Stimulated activated CD4-positive, alpha-beta T cell treated with anti-CD3 and anti-CD28 coated beads, Interleukin-1b, Interleukin-23, amount 100 ng/mL, for 4 hours (primary cell): ENCODE measurements at places on chromosomes 7 and 10.

- no peak for DNase-seq
Measured at GRCh38 chr7:156456503-156457115, 184.0 kb upstream of the RNF32 start.

- DNase-seq = no peak
Measured at GRCh38 chr7:43753843-43754242, 4.6 kb upstream of the BLVRA start.

GRCh38 chr10:129509835-129510234 is 42.8 kb downstream of the MGMT start:
- no peak for DNase-seq

DNA sequence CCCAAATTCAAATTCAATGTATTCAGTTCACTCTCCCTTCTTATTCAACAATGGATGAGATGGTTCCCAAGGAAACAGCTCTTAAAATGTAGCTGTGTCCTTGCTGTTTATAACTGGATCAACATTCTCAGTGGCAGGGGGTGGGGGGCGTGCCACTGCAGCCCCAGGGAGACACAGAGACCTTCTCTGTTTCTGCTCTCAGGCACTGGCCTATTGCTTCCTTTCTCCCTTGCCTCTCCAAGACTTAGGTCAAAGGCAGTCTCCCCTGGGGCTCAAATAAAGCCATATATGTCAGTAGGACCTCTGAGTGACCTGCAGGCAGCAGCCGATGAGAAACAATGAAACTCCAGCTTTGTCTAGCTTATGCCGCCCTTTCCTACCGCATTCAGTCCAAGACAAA is 20.7 kb downstream of the VSTM4 start:
- no peak for DNase-seq

DNA sequence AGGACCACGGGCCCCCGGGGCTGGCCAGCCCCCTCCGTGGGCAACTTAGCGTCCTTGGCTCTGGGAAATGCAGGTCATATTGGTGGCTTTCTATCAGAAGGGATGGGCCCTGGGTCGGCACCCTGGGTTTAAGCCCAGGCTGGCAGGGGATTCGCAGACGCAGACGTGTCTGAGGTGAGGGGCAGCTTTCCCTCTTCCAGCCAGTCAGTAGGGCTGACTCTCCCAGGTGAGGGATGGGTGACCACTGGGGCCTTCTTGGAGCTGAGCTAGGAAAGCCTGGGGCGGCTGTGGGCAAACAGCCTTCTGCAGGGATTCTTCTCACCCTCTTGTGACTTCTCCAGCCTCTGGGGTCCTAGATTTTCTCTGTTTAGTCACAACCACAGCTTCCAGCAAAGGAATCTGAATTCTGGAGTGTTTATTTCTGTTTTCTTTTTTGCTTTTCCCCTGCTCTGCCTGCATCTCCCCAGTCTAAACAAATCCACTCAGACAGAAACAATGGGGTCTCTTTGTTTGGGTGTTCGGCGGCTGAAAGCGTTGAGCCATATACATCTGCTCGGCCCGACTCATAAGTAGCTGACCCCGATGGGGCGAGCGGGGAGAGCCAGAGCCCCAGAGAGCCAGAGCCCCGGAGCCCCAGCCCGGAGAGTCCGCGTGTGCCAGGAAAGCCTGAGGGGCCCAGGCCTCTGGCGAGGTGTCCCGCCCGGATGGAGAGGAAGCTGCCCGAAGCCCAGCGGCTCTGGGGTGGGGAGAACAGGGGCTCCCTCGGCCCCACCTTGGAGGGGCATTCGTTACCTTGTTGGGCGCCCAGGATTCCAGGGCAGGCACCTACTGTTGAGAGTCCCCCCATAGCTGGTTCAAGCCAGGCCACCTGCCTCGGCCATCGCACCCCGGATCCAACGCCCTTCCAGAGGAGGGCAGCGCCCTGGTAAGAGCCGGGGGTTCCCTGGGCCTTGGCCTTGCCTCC is 2.0 kb downstream of the MNX1 start:
- no peak for DNase-seq

DNA sequence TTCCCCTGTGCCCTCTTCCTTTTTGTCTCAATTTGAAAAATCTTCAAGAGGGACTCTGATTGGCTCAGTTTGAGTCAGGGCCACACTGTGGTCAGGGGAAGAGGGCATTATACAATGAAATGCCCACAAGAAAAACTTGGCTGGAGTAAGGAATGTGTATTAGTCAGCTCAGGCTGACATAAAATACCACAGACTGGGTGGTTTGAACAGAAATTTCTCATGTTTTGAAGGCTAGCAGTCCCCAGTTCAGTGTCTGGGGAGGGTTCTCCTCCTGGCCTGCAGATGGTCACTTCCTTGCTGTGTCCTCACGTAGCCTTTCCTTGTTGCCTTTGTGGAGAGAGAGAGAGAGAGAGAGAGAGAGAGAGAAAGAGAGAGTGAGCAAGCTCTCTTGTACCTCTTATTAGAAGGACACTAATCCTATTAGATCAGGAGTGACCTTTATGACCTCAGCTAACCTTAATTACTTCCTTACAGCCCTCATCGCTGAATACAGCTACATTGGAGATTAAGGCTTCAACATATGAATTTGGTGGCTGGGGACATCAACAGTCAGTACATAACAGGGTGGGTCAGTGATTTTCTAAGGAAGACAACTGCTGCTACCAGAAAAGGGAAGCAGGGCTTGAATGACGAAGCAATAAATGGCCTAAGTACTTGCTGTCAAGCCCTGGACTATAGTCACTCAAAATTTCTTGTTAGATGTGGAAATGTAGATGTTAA is 25.8 kb upstream of the FAM13C start:
- DNase-seq = no peak

DNA sequence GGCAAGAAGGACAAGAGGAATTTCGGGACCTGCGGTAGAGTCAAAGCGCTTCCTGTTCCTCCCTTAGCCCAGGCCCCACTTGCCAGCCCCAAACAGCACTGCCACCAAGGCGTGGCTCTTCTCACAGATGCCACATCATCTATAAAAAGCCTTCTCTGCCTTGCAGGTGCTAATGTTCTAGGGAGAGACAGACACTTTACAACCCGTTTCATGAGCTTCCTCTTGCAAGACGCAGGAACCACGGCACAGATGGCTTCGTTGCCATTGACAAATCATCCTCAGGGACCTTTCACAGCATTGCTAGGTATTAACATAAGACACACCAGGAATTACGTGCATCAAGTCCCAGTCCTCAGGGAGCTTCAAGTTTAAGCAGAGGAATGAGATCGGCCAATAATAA is 180.9 kb downstream of the JCAD start:
- no peak for DNase-seq

DNA sequence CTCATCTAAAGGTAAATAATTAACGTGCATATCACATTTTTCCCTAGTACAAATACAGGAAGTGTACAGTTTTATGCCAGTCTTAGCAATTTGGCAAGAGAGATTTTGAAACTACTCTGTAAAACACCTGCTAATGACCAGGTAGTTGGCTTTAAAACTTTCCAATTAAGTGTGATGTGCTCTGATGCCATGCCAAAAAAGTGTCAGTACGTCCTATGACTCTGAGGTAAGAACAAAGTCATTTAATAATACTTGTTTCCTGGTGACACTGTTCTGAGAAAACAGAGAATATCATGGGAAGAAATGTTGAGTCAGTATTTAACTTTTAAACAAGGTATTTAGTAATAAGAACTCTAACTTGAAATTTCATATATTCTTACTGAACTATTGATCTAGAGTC is 9.6 kb downstream of the PDZD8 start:
- DNase-seq = no peak

- no peak for DNase-seq
Measured at GRCh38 chr10:97499561-97500296, 1.0 kb downstream of the UBTD1 start.

DNA sequence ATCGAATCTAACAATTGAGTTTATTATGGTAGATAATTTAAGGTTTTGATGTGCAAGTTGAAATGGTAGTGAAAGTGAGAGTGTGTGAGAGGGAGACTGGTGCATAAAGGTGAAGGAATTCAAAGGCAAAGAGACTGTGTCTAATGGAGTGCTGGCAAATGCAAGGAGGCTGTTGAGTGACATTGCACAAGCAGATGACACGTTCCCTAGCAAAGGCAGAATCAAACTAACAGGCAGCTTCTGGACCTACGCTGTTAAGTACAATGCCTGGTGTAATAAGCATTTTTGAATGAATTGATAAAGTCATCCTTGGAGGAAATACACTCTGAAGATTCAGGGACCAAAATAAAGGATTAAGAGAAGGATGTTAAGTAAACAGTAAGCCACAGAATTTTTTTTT is 11.7 kb upstream of the GPR141 start:
- no peak for DNase-seq

GRCh38 chr10:12412666-12413368 is 63.5 kb downstream of the CAMK1D start:
- no peak for DNase-seq

DNA sequence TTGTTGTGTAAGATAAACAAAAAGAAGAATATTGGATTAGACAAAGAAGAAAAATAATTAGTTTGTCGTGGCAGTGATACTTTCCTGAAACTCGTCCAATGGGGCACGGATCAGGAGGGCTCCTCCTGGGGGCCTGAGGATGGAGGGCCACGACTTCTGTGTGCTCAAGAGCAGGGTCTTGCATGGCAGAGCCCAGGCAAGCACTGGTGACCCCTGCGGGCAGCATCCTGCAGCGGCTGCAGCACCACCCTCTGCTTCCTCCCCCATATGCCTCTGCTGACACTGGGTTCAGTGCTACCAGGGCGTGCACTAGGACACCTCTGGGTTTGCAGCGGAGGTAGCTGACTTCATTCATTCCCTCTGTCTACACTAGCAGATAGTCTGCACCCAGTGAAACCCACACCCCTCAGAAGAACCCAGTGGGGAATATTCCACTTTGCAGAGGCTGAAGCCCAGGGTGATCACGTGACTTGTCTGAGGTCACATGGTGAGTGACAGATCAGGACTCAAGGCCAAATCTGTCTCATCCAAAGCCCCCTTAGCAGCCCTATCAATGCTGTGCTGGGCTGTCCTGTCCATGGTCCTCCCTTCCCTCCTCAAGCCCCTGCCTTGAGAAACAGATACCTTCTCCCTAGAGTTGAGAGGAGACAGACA is 375.5 kb downstream of the TCERG1L start:
- DNase-seq = no peak

GRCh38 chr7:39950473-39951225 is 593 bp downstream of the CDK13 start:
- peak; percentile 43 for DNase-seq

DNA sequence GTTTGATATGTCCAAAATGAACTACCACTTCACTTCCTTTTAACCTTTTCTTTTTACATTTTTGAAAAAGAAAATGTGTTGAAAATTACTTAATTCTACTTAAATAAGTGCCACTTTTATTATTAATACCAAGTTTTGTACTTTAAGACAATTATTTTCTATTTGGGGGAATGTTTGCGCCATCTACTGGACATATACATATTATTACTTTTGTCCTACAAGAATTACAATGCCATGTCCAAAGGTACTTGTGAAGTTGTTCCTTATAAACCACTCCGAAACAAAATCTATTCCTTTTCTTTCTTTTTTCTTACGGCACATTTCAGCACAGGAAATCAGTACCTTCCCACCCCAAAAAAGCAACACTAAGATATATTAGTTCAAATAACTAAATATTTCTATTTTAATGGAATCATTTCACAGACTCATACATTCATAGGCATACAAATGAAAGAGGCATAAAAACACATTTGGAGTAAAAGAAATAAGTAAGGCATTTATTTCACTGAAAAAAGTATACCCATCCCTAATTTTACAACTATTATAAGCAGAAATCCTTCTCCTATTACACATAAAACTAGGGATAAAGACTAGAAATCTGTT is 169.9 kb downstream of the RNF133 start:
- no peak for DNase-seq

- DNase-seq = peak; percentile 55
Measured at GRCh38 chr7:149496642-149497391, 792 bp downstream of the ZNF746 start.

GRCh38 chr10:28833313-28833712 is 156.0 kb downstream of the BAMBI start:
- no peak for DNase-seq

- no peak for DNase-seq
Measured at GRCh38 chr7:77426521-77427051, 10.4 kb upstream of the GSAP start.

DNA sequence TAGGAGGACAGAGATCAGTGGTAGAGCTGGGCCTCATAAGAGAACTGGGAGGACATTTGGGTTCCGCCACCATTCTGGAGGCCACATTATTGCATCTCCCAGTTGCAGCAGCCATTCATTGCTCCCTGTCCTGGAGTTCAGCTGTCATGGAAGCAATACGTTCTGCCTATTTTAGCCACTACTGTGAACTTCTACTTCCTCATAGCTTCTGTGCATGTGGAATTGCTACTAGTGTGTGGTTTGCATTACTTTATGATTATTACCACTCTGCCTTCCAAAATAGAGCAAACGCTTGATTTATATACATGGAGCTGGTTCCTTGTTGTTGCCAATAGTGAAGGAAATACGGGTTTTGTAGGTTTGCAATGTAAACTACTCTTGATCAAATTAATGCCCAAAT is 47.2 kb upstream of the PLPP4 start:
- DNase-seq = no peak

DNA sequence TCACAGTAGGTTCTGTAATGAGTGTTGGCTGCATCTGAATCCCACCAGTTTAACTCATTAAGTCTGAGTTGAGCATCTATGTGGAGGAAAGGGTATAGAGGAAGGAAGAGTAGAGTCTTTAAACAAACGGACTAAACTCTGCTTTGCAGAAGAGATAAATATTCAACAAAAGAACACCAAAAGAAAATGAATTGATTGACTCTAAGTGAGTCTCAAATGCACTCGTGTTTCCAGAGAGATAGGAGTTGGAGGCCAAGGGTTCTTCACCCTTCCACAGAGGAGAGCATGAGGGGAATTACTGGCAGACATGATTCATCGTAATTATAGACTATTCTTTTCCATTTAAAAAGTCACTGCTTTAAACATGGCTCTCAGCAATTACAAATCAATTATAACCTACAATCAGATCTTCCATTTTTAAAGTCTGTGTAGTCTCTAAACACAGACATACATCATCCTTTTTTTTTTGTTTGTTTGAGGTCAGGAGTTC is 56.3 kb downstream of the PLPP4 start:
- DNase-seq = no peak

- DNase-seq = no peak
Measured at GRCh38 chr10:60367024-60367423, 22.7 kb downstream of the ANK3 start.

DNA sequence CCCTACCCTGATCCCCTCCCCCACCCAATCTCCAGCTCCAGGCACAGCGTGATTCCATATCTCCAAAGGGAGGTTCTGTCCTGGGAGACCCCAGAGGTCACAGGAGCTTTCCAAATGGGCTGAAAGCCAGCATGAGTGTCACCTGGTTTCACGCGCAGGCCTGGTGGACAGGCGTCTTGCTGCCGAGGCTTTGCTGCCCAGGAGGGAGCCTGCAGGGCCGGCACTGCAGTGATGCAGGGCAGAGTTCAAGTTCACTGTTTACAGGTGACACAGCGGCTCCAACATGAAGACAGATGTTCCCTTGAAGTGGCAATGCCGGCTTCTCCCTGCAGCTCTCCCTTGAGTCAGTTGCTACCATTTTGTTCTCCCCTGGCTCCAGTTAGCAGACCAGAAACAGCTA is 104.3 kb downstream of the TCERG1L start:
- DNase-seq = no peak

- no peak for DNase-seq
Measured at GRCh38 chr10:47033081-47033480, 121.9 kb downstream of the PTPN20 start.

GRCh38 chr10:53918755-53919154 is 882.3 kb downstream of the PCDH15 start:
- no peak for DNase-seq
